Activated CD4-positive, alpha-beta T cell treated with anti-CD3 and anti-CD28 coated beads, Interleukin-2, amount 50 U/mL, for 4 hours (primary cell): ENCODE measurements at places on chromosomes 12 and 14.

DNA sequence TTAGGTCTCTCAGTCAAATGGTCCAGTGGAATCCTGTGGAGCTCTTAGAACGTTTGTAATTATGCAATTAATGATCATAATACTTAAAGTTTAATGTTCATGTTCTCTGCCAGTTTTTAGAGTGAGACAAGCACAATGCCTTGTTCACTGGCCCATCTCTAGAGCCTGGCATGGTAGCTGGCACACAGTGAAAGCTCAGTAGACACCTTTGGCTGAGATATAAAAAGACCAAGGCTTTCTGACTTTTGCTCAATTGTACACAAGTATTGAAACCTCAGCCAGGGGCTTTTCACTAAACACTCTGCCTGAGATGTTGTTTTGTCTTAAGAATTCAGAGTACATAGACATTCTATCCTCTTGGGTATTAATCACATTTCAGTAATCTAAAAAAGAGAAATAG lies 241.8 kb upstream of the ATP2B1 start:
- no peak for DNase-seq

GRCh38 chr14:21053184-21054122 lies 4.2 kb upstream of the RNASE8 start:
- no peak for DNase-seq

- DNase-seq, result no peak
These were observed 5.5 kb upstream of the PAX9 start for GRCh38 chr14:36655963-36656686.

GRCh38 chr12:53975479-53976152 lies 862 bp upstream of the HOTAIR start:
- no peak for DNase-seq

DNA sequence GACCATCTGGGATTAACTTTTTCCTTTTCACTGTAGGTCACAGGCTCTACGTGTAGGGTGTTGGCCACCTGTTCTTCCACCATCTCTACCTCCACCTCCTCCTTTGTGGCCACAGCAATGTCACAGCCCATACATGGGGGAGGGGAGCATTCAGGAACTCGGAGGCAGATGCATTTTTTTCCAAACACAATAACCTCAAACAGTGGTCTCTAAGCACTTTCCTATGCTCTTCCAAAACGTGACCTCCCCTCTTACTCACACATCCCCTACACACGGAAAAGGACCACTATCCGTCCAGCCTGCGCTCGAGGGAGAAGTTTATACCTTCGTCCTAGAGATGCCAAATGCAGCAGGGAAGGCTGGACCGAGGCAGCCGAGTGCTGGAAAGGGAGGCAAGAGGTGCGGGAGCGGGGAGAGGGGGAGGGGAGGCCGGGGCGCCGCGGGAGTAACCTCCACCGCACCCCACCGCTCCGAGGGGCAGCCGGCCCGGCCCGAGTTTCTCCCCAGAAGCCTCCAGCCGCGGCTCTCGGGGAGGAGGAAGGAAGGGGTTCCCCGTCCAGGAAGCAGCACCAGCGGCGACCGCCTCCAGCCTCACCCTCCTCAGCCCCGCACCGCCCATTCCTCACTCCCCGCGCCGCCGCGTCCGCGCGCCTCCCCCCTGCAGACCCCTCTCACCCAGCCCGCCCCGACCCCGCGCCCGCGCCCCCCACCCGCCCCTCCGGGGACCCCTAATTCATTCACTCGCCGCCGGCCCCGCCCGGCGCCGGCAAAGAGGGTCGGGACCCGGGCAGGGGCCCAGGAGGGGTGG lies 594 bp downstream of the KRAS start:
- peak; percentile 18 for DNase-seq
